A549 treated with CpdA at 1 μM for 4 hours (cell line): ENCODE measurements at places on chromosomes 12 and 14. TPM values are rescaled to one million over a fixed set of nuclear protein-coding genes. Genes with fewer than 3 reads are reported as not detected.

ADAM21 gene
- 0.03 TPM in 1 of 5 replicates, not detected in the others for total RNA-seq

KLHDC1 gene
- 0.25 to 0.50 TPM (median 0.28 TPM) in 5 replicates for total RNA-seq

MYF6 gene
- total RNA-seq: not detected in 5 replicates

SLC10A1 gene
- not detected in 5 replicates for total RNA-seq

BRMS1L gene
- total RNA-seq: 10.8 to 16.7 TPM (median 12.1 TPM) in 5 replicates

ITGA7 gene
- total RNA-seq: 1.1 to 2.1 TPM (median 1.3 TPM) in 5 replicates

TMPO gene
- total RNA-seq: 87.3 to 122 TPM (median 91.7 TPM) in 5 replicates

CLEC4C gene
- not detected in 5 replicates for total RNA-seq

SIX6 gene
- not detected in 5 replicates for total RNA-seq

CLEC14A gene
- not detected in 5 replicates for total RNA-seq

ANO2 gene
- not detected in 5 replicates for total RNA-seq

FGF23 gene
- total RNA-seq: not detected in 5 replicates

GLIPR1 gene
- 23.2 to 33.8 TPM (median 30.2 TPM) in 5 replicates for total RNA-seq

HCAR2 gene
- 0.26 to 0.78 TPM (median 0.30 TPM) in 5 replicates for total RNA-seq

C12orf54 gene
- not detected in 5 replicates for total RNA-seq

COCH gene
- total RNA-seq: 20.4 to 30.4 TPM (median 24.9 TPM) in 5 replicates

C14orf180 gene
- not detected in 5 replicates for total RNA-seq

ZNF664 gene
- 58.3 to 69.2 TPM (median 59.4 TPM) in 5 replicates for total RNA-seq

KRT83 gene
- 2.2 to 6.1 TPM (median 5.3 TPM) in 5 replicates for total RNA-seq
